ENCODE measurements at places on chromosomes 3 and 15.
A peak's percentile ranks its signal among the peaks of the same experiment; 100 is the strongest.

GRCh38 chr3:58051196-58051595 is 43.0 kb downstream of the FLNB start:
- DNase-seq, result peak; percentile 58

GRCh38 chr15:43100971-43101370 is 4.9 kb downstream of the UBR1 start:
- DNase-seq, result no peak

GRCh38 chr3:51715977-51716294 is 9.1 kb downstream of the GRM2 start:
- no peak for DNase-seq

DNA sequence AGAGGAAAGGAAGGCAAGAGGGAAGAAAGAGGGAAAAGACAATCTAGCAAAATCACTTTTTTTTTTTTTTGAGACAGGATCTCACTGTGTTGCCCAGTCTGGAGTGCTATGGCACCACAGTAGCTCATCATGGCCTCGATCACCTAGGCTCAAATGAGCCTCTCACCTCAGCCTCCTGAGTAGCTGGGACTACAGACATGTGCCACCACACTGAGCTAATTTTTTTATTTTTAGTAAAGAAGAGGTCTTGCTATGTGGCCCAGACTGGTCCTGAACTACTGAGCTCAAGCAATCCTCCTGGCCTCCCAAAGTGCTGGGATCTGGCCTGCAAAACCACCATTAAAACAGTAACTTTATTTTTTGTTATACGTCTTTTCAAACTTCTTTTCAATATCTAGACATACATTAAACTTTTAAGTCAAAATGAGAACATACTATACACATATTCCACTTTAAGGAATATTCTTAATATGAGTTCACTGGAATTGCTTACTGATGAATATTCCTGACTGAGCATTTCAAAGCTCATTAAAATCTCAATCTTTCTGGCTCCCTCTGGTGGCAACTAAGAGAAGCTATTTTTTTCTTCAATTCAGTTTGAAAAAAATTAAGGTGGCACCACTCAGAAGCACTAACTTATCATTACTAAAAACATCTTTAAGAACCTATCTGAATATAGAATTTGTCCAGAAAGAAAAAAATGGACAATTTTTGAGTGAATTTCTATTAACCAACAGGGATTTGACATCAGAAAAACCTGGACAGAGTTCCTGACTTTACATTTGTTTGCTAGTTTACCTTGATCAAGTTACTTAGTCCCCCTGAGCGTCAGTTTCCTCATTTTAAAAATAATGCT is 40.9 kb downstream of the UACA start:
- no peak for DNase-seq

DNA sequence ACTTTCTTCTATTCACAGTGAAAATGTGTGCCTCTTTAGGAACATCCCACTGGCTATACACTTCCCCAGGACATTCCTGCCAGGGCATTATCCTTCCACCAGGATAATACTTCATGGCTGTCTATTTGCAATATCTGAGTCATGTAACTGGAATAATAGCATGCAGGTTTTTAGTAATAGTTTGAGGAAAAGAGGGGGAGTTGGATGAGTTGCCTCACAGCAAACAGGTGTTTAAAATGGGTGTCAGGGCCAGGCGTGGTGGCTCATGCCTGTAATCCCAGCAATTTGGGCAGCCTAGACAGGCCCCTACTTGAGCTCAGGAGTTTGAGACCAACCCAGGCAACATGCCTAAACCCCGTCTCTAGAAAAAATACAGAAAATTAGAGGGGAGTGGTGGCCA is 585.9 kb downstream of the DIPK2A start:
- DNase-seq, result no peak

- peak; percentile 87 for DNase-seq
Measured at GRCh38 chr3:157081626-157082210, 78.2 kb downstream of the CCNL1 start.

DNA sequence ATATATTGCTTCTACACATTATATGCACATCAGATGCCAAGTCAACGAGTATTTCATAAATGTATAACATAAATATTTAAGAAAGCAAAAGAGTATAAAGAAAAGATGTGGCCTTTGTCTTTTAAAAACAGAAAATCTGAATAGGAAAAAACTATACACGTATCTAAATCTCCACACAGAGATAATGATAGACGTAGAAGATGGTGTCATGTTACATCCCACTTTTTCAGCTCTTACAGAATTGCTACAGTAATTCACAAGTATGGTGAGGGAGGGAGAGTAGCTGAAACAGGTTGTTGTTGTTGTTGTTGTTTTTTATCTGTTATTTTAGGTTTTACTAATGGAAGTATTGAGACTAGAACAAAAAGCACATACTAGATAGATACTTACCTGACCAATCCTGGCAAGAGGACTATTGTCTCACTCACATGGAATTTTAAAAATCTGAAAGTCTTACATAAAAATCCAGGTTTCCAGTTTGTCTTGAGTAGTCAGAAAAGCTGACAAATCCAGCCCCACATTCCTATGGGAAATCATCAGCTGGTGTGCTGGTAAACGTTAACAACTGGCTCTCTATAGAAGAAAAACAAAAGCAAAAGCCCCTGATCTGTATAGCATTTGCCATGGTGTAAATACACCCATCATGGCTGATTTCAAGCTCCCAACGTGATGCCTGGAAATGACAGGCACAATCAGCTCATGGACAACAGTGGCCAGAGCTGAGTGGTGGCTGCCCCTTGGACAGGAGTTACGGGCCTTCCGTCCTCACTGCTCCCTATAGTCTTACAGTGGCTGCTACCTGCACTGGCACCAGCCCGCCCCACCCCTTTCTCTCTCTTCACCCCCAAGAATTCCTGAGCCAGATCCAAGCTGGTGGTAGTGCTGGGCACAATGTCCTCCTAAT is 47.4 kb upstream of the VGLL4 start:
- no peak for DNase-seq

DNA sequence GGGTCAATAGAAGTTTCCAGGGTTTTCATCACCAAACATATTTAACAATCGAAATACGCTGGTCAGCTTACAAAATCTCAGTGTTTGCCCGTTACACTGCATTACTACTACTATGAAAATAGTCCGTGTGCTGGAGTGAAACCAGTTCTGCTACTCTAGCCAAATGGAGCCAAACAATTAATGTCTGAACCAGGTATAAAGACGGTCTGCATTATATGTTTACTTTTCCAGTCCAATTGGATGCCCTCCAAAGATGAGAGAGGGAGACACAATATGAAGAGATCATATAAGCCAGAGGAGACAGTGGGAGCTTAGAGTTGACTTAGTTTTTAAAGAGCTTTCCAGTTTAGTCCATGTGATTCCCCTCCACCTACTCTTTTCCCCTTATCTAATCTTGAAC is 6.3 kb upstream of the DUT start:
- DNase-seq, result peak; percentile 53

- DNase-seq, result no peak
Measured at GRCh38 chr3:133643611-133644010, 18.1 kb downstream of the TOPBP1 start.

DNA sequence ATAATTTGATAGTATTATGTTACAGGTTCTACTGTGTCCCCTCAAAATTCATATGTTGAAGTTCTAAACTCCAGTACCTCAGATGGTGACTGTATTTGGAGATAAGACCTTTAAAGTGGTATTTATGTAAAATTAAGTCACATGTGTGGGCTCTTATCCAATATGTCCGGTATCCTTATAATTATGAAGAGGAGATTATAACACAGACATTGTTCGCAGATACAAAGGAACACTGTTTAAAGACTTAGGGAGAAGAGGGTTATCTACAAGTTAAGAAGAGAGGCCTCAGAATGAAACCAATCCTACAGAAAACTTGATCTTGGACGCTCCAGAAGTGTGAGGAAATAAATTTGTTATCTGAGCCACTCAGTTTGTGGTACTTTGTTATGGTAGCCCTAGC is 50.9 kb downstream of the DPH6 start:
- no peak for DNase-seq

- no peak for DNase-seq
Measured at GRCh38 chr15:43511012-43511885, 6.2 kb upstream of the MAP1A start.

- no peak for DNase-seq
Measured at GRCh38 chr3:187210545-187211327, 13.4 kb downstream of the RTP1 start.

DNA sequence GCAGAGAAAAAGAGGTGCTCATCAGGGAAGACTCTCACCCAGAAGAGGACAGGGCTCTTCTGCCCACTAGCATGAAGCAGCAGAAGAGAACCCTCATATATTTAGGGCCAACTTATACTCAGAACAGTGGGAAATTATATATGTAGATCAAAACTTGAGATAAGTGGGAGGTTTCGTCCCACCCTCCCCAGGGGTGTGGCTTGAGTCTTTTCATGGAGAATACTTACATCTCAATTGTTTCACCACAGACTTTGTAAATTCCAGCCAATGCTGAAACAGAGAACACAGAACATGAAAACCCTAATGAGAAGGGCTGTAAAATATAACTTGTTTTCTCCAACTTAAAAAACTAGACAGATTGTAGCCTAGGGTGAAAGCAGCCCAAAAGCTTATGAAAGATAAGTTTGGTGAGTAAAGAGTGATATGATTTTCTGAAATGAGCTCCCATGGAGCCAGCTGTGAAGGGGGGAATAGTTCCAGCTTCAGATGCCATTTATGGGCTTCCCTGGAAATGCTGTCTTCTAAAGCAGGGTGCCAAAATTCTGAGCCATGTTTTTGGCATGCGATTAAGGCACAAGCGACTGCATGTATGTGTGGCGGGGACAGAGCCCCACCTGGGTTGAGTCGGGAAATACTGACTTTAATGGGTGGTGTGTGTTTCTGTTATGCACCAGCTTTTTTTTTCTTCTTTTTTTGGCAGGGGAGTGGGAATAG is 92.9 kb downstream of the WDR76 start:
- no peak for DNase-seq

- DNase-seq, result no peak
Measured at GRCh38 chr15:77251662-77252061, 168.2 kb downstream of the PEAK1 start.

DNA sequence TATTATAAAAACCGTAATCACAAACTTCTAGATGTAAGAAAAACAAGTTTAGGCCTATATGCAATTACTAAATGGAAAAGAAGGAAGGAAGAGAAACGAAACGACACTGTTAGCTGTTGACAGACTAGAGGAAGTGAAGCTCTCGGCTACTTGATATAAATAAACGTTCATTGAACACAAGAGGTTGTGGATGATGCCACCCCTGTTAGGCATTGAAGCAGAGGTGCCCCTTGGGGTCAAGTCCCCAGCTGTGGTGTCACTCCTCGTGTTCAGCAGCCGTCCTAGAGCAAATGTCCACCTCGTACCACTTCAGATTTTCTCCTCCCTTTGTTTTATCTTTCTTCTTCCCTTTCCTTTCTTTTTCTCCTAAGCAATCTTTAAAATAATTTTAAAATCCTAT is 146.5 kb upstream of the UBE2E1 start:
- DNase-seq, result no peak

- DNase-seq, result no peak
Measured at GRCh38 chr3:180188512-180189309, 152.0 kb upstream of the PEX5L start.

DNA sequence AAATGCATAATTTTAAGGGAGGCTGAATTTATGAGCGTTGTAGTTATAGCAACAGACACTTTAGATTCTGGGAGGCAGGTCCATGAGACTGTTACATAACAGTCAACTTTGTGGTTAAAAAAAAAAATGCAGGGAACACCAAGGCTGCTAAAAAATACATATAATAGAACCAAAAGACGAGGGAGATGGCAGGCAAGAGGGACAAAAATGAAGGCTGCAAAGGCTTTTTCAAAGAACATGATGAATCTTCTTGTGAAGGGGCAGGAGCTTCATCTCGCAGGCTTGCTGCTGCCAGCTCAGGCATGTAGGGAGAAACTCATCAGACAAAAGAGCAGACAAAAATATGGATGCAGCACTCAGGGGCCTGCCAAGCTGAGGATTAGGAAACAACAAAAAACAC is 243.9 kb downstream of the SHQ1 start:
- no peak for DNase-seq

DNA sequence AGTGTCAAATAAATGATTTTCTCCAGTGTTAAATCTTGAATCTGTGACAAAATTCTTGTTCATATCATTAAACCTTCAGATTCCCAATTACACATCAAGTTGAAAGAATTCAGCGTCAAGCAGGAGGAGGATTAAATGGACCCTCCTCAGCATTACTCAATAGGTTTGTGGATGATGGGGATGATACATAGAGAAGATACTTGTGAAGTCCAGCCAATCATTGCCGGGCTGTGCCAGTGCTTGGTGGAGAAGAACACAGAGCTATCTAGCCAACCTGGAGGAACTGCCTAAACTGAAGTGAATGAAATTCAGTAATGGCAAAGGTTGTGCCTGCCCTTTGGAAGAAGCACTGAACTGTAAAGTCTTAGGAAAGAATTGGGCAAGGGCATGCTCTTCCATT is 47.0 kb upstream of the PRICKLE2 start:
- DNase-seq, result no peak

- no peak for DNase-seq
Measured at GRCh38 chr15:56168394-56168793, 75.3 kb downstream of the RFX7 start.

DNA sequence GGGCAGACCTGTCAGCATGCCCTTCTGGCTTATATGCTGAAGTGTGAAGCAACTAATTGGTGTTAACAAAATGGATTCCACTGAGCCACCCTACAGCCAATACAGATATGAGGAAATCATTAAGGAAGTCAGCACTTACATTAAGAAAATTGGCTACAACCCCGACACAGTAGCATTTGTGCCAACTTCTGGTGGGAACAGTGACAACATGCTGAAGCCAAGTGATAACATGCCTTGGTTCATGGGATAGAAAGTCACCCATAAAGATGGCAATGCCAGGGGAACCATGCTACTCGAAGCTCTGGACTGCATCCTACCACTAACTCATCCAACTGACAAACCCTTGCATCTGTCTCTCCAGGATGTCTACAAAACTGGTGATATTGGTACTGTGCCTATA is 9.4 kb downstream of the PIK3CB start:
- DNase-seq, result no peak

Measured in prostate gland (tissue), 2 donors.